ENCODE measurements at places on chromosomes 6 and 20. TPM values are rescaled to one million over a fixed set of nuclear protein-coding genes. Genes with fewer than 3 reads are reported as not detected.
A peak's percentile ranks its signal among the peaks of the same experiment; 100 is the strongest.

- H3K4me3 ChIP-seq = no peak overlapping the region
- H3K27me3 ChIP-seq = no peaks in the 10 kb centered on the region
- H3K4me1 ChIP-seq = no peaks in the 10 kb centered on the region
- H3K27ac ChIP-seq = no peak overlapping the region
- no peak for ATAC-seq
- H3K36me3 ChIP-seq = no peaks in the 10 kb centered on the region
Measured at GRCh38 chr6:103838457-103838856, 1021.3 kb downstream of the HACE1 start.

ACSS1 gene
- total RNA-seq = 23.3 TPM

MUC21 gene
- not detected for total RNA-seq

KPNA5 gene
- 8.7 TPM for total RNA-seq

- no peak for ATAC-seq
- no peak overlapping the region for H3K27ac ChIP-seq
- H3K4me3 ChIP-seq = no peak overlapping the region
- no peaks in the 10 kb centered on the region for H3K4me1 ChIP-seq
- H3K27me3 ChIP-seq = peaks cover 30% of the 10 kb centered on the region
Measured at GRCh38 chr20:62487561-62488354, 12.0 kb upstream of the GATA5 start.

DNA sequence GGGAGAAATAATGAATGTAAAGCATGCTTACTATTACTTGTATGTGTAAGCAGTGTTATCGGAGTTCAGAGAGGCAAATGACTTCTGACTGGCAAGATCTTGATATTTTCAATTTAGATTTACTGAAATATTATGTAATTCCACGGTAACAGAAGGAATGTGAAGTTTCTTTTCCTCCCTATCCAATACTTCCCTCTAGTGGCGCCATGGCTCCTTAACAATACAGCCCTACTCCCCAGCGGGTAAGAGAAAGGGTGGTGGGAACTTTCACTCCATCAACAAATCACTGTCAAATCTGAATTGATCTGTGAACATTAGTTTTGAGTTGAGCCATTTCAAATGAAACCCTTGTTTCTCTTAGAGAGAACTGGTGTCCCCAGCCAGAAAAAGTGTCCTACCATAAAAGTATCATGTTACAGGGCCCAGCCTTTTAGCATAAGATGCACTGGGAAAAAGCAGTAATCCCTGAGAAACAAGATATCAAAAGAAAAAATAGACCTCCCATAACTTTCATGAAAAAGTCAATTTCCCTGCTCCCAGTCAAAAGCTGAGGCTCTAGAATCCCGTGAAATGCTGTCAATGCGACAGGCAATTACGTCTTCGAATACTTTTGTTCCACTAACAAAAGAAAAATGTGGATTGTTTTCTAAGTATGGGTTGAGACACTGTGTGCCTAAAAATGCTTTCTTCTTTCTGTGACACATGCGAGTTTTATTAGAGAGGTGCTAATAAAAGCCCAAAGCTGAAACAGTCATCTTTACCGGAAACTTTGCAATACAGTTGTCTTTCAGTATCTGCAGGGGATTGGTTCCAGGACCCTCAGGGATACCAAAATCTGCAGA lies 12.9 kb downstream of the COX7A2 start:
- no peaks in the 10 kb centered on the region for H3K4me1 ChIP-seq
- no peak for ATAC-seq
- no peak overlapping the region for H3K4me3 ChIP-seq
- H3K36me3 ChIP-seq = no peaks in the 10 kb centered on the region

RIPOR2 gene
- 113 TPM for total RNA-seq

EDN1 gene
- 0.11 TPM for total RNA-seq

C6orf58 gene
- total RNA-seq = not detected

DNA sequence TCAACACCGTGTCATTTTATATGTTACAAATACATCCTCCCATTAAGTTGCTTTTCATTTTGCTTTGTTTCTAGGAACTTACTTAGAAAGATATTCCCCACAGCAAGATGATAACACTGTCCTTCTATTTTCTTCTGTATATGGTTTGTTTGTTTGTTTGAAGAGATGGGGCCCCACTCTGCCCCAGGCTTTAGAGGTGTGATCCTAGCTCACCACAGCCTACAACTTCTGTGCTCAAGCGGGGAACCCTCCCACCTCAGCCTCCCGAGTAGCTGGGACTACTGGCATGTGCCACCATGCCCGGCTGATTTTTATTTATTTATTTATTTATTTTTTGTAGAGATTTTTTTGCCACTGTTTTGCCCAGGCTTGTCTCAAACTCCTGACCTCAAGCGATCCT lies 14.2 kb upstream of the GMDS start:
- no peak overlapping the region for H3K4me3 ChIP-seq
- no peak overlapping the region for H3K27ac ChIP-seq
- peaks cover 18% of the 10 kb centered on the region for H3K36me3 ChIP-seq
- H3K27me3 ChIP-seq = no peaks in the 10 kb centered on the region
- no peak for ATAC-seq
- no peaks in the 10 kb centered on the region for H3K4me1 ChIP-seq

GRCh38 chr6:125480571-125480970 lies 178.8 kb upstream of the HDDC2 start:
- H3K27ac ChIP-seq = no peak overlapping the region
- H3K4me3 ChIP-seq = no peak overlapping the region
- peaks cover 10% of the 10 kb centered on the region for H3K27me3 ChIP-seq

- H3K27ac ChIP-seq = no peak overlapping the region
- no peak overlapping the region for H3K4me3 ChIP-seq
- H3K36me3 ChIP-seq = no peaks in the 10 kb centered on the region
Measured at GRCh38 chr20:31836853-31837608, 8.4 kb downstream of the FOXS1 start.

- no peaks in the 10 kb centered on the region for H3K4me1 ChIP-seq
- H3K36me3 ChIP-seq = no peaks in the 10 kb centered on the region
- H3K4me3 ChIP-seq = no peak overlapping the region
- ATAC-seq = peak; percentile 64
- H3K27me3 ChIP-seq = peaks cover 30% of the 10 kb centered on the region
- peak overlapping the region; percentile 48 for H3K27ac ChIP-seq
Measured at GRCh38 chr20:4326195-4327065, 311.1 kb upstream of the RNF24 start.

DNA sequence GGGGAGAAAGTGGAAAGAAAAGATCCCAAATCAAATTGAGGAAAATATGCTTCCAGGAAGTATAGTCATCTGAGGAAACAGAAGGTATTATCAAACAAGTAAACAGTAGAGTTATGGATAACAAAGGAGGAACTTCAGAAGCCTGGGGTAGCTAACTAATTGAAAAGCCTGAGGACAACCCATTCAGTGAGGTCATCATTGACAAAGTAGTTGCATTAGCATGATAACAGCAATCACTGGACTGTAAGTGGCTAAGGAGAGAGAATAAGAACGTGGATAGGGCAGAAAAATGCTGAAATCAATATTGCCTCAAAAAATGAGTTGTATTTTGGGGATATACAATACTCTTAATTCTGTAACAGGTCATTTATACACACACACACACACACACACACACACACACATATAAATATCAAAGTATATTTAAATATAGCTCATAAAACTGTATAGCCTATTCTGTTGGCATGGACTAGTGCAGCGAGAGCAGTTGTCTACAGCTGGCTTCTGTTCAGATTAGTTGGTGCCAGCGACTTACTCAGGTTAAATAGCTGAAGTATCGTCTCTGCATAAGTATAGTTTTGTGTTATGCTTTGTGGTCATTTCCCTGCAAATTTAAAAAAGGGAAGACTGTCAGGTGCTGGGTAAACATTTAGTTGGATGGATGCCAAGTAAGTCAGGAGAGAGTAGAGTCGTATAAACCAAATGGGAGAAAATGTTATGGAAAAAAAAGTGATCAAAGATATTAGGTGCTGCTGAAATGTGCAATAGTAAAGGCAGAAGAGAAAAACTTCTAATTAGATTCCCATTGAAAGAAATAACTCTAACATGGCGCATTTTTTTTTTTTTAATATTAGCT lies 33.8 kb upstream of the CTAGE9 start:
- H3K36me3 ChIP-seq = no peaks in the 10 kb centered on the region
- H3K4me1 ChIP-seq = no peaks in the 10 kb centered on the region
- no peak overlapping the region for H3K4me3 ChIP-seq
- H3K27ac ChIP-seq = no peak overlapping the region
- H3K27me3 ChIP-seq = no peaks in the 10 kb centered on the region
- ATAC-seq = no peak

DNA sequence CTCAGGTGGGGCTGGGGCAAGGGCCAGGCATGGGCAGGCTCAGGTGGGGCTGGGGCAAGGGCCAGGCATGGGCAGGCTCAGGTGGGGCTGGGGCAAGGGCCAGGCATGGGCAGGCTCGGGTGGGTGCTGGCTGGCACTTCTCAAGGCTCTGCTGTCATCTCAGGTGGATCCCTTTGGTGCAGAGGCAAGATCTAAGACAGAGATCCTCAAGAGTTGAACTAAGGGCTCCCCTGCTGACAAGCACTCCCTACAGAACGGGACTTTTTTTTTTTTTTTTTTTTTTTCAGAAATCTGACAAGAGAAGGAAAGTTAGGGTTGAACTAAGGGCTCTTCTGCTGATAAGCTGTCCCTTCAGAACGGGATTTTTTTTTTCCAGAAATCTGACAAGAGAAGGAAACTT lies 24.9 kb downstream of the MMP24OS start:
- no peak overlapping the region for H3K27ac ChIP-seq
- H3K27me3 ChIP-seq = no peaks in the 10 kb centered on the region
- no peak overlapping the region for H3K4me3 ChIP-seq
- no peak for ATAC-seq
- H3K4me1 ChIP-seq = peaks cover 13% of the 10 kb centered on the region
- peaks cover 13% of the 10 kb centered on the region for H3K36me3 ChIP-seq

RSPO3 gene
- total RNA-seq = not detected

- no peak for ATAC-seq
- no peaks in the 10 kb centered on the region for H3K4me1 ChIP-seq
- H3K27ac ChIP-seq = no peak overlapping the region
Measured at GRCh38 chr20:5265662-5265985, 51.1 kb downstream of the PROKR2 start.

DNA sequence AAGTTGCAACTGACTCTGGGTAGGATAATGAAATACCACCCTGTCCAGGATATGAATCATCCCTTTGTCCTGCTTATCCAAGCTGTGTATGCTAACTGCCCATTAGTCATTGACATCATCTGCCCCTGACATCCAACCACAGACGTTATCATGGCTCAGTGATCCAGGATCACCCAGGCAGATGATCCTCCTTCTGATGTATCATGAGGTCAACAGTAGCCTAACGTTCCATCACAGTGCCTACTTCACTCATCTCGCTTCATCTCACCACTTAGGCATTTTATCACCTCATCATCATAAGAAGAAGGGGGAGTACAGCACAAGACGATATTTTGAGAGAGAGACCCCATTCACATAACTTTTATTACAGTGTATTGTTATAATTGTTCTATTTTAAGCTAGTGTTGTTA lies 13.4 kb upstream of the BTN3A2 start:
- H3K27me3 ChIP-seq = no peaks in the 10 kb centered on the region
- no peaks in the 10 kb centered on the region for H3K4me1 ChIP-seq
- H3K36me3 ChIP-seq = no peaks in the 10 kb centered on the region
- H3K4me3 ChIP-seq = no peak overlapping the region

DNA sequence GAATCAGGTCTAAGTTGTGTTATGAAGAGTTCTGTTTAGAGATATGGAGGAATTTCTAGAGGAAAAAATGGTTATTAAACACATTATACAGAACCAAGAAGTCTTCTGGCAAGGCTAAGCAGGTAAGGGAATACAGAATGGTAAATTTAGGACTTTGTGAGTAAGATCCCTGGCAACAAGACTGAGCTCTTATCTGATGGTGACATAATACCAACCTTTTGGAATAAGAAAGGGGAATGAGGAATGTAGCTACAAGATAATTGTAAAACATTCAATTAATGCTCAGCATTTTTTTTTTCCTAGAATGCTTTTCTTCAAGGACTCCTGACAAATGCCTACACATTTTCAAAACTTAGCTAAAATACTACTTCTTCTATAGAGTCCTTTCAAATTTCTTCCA lies 51.8 kb downstream of the CYB5R4 start:
- H3K36me3 ChIP-seq = peaks cover 63% of the 10 kb centered on the region
- ATAC-seq = no peak
- H3K4me3 ChIP-seq = no peak overlapping the region
- H3K27me3 ChIP-seq = no peaks in the 10 kb centered on the region
- H3K4me1 ChIP-seq = peaks cover 17% of the 10 kb centered on the region

GRCh38 chr6:43076464-43077332 lies 584 bp downstream of the PTK7 start:
- ATAC-seq = peak; percentile 21
- H3K27me3 ChIP-seq = peaks cover 21% of the 10 kb centered on the region
- peak overlapping the region; percentile 31 for H3K4me3 ChIP-seq
- no peaks in the 10 kb centered on the region for H3K4me1 ChIP-seq
- no peak overlapping the region for H3K27ac ChIP-seq

- H3K36me3 ChIP-seq = peaks cover 21% of the 10 kb centered on the region
- peak overlapping the region; percentile 82 for H3K4me3 ChIP-seq
- no peaks in the 10 kb centered on the region for H3K27me3 ChIP-seq
- H3K4me1 ChIP-seq = peaks cover 43% of the 10 kb centered on the region
- peak; percentile 49 for ATAC-seq
- H3K27ac ChIP-seq = peak overlapping the region; percentile 98
Measured at GRCh38 chr6:11275598-11275997, 43.1 kb upstream of the NEDD9 start.

DNA sequence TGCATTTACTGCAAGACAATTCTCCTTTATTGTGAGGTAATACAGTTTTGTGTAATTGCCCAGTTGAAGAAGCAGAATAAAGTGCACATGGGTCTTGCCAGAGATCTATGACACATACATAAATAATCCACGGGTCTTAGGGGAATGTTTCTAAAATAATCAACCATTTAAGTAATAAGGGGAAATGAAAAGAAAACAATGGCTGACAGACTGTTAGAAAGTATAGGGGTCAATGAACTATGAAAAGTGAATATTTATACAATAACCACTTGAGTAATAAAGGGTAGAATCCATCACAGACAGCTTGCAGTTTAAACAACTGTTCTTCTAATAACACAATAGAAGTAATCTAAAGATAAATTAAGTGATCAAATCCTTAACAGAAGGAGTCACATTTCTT lies 477.2 kb downstream of the EYS start:
- ATAC-seq = no peak
- no peak overlapping the region for H3K4me3 ChIP-seq
- H3K4me1 ChIP-seq = no peaks in the 10 kb centered on the region
- H3K27ac ChIP-seq = no peak overlapping the region

GRCh38 chr6:156718647-156719394 lies 58.4 kb upstream of the ARID1B start:
- no peaks in the 10 kb centered on the region for H3K27me3 ChIP-seq
- no peak overlapping the region for H3K27ac ChIP-seq
- H3K36me3 ChIP-seq = no peaks in the 10 kb centered on the region
- H3K4me3 ChIP-seq = peak overlapping the region; percentile 81

DNA sequence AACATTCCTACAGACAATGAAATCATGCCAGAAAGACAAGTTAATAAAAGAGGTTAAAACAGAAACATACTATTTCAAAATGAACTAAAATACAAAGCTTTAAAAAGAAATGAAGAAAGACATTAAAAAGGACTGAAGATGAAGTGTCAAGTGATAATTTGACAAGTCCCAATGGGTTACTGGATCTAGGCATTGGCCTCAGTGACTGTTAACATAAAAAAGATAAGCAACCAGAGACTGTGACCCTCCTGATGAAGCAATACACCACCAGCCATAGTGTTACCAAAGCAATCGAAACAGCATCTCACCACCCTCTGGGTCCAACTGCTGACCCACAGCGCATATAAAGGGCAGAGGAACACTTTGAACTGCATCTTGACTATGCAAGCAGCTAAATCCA lies 130.3 kb downstream of the FIG4 start:
- H3K4me3 ChIP-seq = no peak overlapping the region
- no peak overlapping the region for H3K27ac ChIP-seq
- ATAC-seq = no peak
- peaks cover 23% of the 10 kb centered on the region for H3K36me3 ChIP-seq

ZSCAN23 gene
- 0.24 TPM for total RNA-seq

All from activated T-helper 17 cell treated with anti-CD3 and anti-CD28 coated beads, Interleukin-2, amount 50 U/mL, for 72 hours (primary cell).